ENCODE measurements at places on chromosomes 2 and 18.

DNA sequence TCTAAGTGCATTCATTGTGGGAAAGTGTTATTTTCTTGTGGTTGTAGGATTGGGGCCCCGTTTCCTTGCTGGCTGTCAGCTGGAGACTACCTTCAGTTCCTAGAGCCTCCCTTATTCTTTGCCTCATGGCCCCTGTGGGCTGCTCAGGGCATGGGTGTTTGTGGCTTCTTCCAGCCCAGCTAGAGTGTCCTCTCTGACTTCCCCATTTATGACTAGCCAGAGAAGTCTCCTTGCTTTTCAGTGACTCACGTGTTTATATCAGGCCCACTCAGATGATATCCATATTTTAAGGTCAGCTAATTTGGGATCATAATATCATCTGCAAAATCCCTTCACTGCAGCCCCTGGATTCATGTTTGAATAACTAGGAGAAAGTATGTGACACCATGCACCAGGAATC is 62.8 kb downstream of the DTNA start:
- DNase-seq: peak; percentile 46

DNA sequence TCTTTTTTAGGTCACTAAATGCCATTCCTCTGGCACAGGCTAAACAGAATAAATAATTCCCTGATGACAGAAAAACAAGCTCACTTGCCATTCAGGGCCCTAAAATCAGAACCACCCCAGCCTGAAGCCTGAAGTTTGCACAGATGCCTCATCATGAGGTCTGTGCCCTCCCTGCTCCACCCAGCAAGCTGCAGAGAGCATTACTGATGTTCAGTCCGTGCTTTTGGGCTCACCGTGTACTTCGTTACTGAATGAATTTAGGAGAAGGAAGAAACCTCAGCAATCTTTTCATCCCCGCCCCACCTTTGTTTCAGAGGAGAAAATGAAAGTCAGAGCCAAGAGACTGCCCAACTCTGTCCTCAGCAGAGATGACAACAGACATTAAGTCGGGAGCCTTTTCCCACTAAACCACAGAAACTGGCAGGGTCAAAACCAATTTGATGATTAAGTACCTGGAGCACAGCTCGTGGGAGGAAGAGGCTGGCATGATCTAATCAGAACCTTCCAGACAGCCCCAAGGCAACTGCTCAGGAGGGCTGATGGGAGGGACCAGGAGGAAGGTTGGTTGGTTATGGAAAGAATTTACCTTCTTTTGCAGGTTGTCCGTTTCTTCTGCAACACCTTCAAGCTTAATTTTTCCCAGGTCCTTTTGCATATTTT is 122.7 kb downstream of the LAMA1 start:
- DNase-seq: no peak

DNA sequence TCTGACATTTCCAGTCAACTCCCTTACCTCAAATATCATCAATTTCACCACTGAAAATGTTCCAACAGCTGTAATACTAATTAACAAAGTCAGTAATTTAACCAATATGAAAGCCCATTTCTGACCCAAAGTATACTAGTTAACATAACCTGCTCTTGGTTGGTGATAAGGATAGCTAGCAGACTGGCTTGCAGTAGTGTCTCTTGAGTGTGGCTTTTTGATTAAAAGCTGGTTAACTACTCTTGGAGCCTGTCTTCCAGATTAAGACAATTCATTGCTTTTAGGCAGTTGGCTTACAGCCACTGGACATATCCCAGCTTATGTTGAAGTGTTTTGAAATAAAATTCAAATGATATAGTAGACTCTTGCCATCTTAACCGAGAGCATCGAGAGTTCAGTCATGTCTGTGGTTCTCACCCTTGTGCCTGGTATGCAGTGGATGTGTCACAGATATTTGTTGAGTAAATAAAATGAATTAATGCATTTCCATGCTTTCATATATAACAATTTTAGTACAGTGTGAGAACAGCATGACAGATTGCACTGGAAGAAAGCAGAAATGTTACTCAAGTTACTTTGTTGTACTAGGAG is 158.1 kb downstream of the TANC1 start:
- DNase-seq: peak; percentile 76

- DNase-seq: no peak
These were observed 99.2 kb upstream of the ASAP2 start for GRCh38 chr2:9107168-9108025.

DNA sequence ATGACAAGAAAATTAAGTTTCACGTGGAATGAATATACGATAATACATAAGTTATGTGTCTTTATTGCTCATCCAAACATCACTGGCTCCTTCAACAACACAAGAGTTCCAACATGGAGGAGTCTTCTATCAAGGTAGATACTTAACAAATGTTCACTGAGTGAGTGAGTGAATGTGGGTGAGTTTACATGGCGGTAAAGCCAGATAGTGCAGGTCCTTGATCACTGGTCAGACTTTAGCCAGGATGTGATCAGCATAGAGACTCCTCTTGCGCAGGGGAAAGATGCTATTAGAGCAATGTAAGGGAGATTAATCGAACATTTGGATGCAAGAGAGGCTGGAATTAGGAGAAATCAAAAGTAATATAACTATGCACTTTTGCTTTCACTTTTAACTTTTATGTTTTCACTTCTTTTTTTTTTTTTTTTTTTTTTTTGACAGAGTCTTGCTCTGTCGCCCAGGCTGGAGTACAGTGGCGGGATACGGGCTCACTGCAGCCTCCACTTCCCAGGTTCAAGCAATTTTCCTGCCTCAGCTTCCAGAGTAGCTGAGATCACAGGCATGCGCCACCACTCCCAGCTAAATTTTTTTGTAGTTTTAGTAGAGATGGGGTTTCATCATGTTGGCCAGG is 249.0 kb upstream of the ID2 start:
- DNase-seq: no peak

GRCh38 chr18:13447621-13448334 is 229.2 kb downstream of the LDLRAD4 start:
- peak; percentile 87 for DNase-seq

- DNase-seq: peak; percentile 25
These were observed 908 bp downstream of the ERLEC1 start for GRCh38 chr2:53787614-53788289.

GRCh38 chr18:23307567-23308295 is 145.4 kb upstream of the RIOK3 start:
- peak; percentile 64 for DNase-seq
